AML-193 (cell line): ENCODE measurements at places on chromosomes 2 and 18.

GRCh38 chr18:22666411-22666940, 248.8 kb upstream of the CTAGE1 start:
- no peak for DNase-seq

GRCh38 chr2:239276851-239277250, 124.0 kb downstream of the HDAC4 start:
- DNase-seq = no peak

DNA sequence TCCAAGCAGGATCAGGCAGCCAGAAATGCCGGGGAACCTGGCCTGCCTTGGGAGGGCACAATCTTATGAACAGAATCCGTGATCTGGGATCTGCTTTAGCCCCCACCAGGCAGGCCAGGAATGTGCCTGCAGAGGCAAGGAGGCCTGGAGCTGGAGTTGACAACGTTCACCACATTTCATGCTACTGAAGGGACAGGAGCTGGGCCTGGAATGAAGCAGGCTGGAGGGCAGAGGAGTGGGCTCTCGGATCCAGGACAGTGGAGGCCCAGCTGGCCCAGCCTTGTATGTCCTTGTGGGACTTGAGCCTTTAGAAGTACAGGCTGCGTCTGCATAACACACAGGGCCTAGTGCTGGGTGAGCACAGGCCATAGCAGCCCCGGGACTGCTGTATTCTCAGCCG, 91.8 kb downstream of the KLHL29 start:
- DNase-seq = no peak

DNA sequence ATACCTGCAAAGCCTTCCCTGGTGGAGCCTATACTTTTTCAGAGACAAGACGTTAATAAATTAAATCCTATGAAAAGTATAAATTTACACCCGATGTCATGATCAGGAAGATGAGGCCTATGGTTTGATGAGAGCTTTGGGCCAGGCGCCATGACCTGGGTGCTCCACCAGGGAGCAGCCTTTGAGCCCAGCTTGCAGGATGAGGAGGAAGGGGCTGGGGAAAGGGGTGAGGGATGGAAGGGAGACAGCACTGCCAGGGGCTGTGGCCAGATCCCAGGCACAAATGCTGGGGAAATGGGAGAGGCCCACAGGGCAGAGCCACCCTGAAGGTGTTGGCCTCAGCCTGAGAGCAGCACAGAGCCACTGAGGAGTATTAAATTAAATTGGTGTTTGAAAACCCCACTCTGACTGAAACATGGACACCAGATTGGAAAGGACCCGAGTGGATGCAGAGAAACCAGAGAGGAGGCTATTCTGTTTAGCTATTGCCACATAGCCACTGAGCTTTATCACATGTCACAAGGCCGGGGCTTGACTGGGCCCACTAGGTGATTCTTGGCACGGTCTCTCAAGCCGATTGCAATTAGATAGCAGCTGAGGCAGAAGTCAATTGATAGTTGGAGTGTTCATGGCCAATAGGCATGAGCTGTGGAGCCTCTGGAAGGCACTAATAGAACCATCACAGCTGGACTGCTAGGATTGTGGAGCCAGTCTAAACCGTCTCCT, 9.6 kb upstream of the FAHD2A start:
- no peak for DNase-seq

- DNase-seq = no peak
Observed at GRCh38 chr2:67667054-67667908, 270.1 kb downstream of the ETAA1 start.

DNA sequence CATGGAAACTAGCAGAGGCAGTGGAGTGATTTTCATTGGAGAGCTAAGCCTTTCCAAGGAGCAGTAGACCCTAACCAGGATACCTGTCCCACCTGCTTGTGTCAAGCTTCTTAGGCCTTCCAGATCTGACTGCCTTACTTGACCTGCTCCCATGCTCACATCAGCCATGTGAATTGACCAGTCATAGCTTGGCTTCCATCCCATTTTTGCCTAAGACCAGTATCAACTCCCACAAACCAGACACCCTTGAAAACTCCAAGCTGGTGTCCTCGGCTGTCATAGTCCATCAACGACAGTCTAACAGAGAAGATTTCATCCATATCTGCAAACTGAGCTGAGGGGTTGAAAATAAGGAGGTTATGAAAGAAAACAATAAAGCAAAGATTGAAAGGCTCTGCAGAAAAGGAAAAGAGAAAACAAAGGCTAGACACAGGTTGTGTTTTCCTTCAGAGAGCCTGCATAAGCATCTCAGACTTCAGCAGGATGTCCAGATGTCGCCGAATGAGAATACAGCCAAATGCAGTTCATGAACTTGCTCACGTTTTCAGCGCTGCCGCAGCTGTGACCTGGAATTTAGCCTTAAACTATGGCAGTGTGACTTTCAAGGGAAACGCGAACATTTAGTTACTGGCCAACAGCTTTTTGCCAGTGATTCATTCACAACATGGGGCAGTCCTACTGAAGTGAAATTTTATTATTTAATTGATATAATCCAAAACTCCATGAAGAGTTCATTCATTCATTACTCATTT, 868.1 kb upstream of the ID2 start:
- no peak for DNase-seq

DNA sequence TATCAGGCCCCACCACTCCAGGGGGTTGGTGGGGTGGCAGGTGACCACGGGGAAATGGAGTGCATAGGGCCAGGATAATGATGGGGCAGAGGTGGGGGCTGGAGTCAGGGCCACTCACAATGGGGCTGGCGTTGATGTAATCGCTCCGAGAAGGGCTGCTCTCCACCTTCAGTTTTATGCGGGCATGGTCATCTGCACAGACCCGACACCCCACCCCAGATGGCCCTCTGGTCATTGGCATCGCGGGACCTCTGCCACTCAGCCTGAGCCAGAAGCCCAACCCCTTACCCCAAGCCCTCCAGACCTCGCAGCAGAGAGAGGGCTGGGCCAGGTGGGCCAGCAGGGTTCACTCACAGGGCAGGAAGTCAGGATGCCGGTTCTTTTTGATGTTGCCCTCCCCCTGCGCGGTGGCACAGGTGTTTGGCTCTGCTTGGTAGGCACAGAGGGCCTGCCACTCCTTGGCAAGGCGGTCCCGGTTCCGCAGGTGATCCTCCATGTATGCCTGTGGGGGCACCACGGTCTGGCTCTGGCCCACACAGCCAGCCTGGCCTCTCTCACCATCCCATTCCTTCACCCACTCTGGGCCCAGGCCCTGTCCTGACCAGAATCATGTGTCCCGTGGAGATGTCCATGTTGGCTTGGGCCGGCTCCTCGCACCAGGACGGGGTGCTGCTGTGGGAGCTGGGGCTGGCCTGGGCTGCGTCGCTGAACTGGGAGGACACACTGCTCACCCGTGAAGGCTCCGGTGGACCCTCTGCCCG, 12.4 kb downstream of the PTPRN start:
- no peak for DNase-seq

- no peak for DNase-seq
Observed at GRCh38 chr2:191352536-191352935, 107.3 kb downstream of the MYO1B start.

DNA sequence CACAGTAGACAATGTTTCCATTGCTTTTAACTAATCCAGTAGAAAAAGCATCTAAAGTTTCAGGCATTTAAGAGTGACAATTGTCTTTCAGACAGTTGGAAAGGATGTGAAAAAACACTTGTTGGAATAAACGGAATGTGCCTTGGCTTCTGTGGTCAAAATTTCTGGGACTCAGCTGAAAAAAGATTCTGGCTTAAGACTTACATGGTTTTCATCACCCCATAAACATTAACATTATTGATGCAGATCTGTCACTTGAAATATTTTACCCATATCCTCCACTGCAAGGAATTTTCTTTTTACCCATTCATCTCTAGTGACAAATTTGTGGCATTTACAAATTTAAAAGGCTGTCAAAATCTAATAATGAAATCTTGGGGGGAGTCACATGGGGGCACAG, 166.0 kb downstream of the SRBD1 start:
- DNase-seq = no peak

- no peak for DNase-seq
Observed at GRCh38 chr2:88606371-88607030, 20.8 kb downstream of the EIF2AK3 start.
